ENCODE measurements at places on chromosomes 3 and 15. TPM values are rescaled to one million over a fixed set of nuclear protein-coding genes. Genes with fewer than 3 reads are reported as not detected.

The KLHL40 gene
- total RNA-seq: not detected

The SERPINI2 gene
- not detected for total RNA-seq

The DUOX2 gene
- not detected for total RNA-seq

The ATP10A gene
- total RNA-seq: 4.4 TPM

The MYO5C gene
- total RNA-seq: 0.36 TPM

The CYP8B1 gene
- not detected for total RNA-seq

The SHC4 gene
- 2.2 TPM for total RNA-seq

The ISY1 gene
- 51.0 TPM for total RNA-seq

The ANKRD34C gene
- total RNA-seq: not detected

The ATR gene
- 19.4 TPM for total RNA-seq

The BDH1 gene
- 0.99 TPM for total RNA-seq

The GATM gene
- total RNA-seq: 0.57 TPM

The UBA7 gene
- 69.4 TPM for total RNA-seq

The RYR3 gene
- under 0.01 TPM for total RNA-seq

The EFL1 gene
- 36.7 TPM for total RNA-seq
